ENCODE measurements at places on chromosomes 6 and 20.

DNA sequence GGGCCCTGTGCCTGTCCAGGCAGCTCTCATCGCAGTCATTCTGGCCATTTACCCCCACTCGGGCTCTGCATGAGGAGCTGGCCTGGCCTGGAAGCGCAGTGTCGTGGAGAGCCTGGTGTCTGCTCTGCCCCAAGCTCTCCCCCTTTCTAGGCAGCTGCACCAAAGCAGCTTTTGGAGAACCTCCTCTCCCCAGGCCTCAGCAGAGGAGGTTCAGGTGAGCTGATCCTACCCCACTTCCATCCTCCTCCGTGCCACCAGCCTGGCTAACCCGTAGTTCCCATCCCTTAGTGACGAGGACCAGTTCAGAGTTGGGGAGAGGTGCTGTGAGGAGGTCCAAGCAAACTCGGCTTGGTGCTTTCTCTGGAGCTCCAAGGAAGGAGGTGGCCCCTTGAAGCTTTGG lies 30.5 kb upstream of the PHACTR3 start:
- DNase-seq = no peak

- DNase-seq = no peak
Observed at GRCh38 chr20:4820806-4821518, 99.3 kb downstream of the PRND start.

GRCh38 chr6:132395015-132395597 lies 6.2 kb downstream of the MOXD1 start:
- DNase-seq = no peak

- DNase-seq = no peak
Observed at GRCh38 chr6:168826726-168827585, 386.0 kb downstream of the SMOC2 start.

DNA sequence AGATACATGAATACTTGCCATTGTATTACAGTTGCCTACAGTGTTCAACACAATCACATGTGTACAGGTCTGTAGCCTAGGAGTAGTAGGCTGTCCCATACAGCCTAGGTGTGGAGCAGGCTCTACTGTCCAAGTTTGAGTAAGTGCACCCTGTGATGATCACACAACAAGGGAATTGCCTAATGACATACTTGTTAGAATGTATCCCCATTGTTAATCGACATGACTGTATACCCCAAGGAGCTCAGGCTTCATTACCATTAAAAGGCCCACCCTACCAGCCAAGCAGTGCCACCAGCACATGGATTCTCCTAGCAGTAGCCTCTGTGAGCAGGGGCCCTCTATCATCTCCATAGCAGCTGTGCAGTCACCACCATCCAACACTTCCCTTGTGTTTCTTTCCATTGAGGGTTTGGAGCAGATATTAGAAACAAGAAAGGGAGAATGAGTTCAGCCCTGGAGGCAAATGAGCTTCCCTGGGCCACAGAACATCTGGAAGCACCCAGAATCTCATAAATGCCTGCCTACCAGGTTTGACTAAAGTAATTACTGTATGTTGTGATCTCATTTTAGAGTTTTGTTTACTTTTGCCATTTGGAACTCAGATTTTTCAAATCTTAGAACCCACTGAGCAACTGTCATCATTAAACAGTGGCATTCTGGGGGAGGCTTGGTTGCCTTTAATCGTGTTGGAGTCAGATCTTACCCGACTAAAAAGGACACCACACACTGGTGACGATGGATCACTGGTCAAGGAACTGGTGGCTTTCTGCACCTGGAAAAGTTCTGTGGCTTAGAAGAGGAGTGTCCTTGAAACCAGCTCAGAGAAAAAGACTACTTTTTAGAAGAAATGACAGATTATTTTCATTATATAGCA lies 104.9 kb downstream of the TULP4 start:
- no peak for DNase-seq

DNA sequence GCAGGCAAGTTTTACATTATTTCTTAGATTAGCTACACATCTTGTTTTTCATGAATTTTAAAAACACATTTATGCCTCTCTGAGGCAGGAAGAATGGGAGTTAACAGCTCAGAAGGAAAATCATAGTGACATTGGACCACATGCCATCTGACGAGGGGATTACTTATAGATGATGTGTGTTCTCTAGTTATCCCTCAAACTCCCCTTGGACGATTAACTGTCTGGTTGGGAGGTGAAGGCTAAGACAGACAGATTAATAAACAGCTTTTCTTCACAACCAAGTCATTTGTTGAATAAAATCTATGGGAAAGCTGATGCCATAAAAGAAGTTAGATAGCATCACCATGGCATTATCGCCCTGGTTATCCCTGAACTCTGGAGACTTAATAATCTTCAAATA lies 80.0 kb upstream of the PREP start:
- no peak for DNase-seq

- no peak for DNase-seq
Observed at GRCh38 chr6:51365566-51365965, 546.9 kb downstream of the TFAP2B start.

GRCh38 chr20:51128198-51128597 lies 105.3 kb upstream of the KCNG1 start:
- no peak for DNase-seq

DNA sequence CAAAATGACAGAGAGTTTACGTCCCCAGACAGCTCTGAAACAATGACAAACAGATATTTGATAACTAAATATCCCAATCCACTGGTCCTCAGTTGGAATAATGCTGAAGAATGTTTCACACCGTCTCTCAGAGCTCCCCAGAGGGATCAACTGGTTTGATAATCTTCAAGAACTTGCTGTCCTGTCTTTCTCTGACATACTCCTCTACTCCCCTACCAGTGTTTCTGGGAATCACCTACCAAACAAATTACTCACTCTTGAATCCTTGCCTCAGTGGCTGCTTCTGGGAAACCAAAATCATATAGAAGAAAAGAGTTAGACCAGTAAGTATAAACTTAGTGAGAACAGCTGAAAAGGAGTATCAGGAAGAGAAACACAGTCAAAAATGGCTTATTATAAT lies 469.7 kb upstream of the JAG1 start:
- no peak for DNase-seq

DNA sequence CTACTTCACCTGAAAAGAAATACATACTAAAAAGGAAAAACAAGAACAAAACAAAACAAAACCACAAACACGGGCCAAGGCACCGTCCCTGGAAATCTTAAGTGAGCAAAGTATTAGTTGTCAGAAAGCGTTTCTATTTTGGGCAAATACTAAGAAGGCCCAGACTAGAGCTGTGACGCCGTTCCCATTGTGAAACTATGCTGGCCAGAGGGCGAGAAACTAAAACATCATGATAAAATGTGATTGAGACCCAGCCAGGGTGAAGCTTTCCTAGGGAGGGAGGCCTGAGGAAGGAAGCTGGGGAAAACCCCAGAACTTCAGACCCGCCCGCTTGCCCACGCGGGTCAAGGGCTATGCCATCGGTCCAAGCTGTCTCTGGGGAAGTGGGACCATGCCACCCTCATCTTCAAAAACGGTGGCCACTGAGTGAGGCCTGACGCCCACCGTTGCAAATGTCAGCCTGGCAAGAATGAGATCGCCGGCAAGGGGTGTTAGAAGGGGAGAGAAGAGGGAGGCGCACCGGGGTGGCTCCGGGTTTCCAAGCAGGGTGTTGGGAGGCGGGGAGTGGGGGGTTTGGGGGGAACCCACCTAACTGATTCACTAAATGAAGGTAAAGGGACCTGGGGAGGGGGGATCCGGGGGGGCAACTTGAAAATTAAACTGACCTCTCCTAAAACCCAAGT lies 1950.9 kb upstream of the DEFB115 start:
- DNase-seq = no peak

DNA sequence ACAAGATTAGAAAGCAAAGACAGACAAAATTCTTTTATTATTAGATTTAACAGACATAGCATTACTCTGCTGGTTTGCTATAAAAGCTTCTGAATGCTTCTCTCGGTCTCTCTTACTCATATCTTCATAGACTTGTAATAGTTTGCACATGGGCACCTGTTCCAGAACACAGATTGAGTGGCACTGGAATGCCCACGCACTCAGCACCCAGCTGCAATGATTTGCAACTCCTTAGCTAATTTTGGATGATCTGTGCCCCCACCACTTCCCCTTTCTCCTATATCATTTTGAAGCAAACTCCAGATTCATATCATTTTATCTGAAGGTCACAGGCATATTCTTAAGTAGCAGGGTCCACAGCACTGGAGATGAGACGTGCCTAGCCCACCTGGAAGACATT lies 148.8 kb downstream of the CFAP61 start:
- DNase-seq = no peak

GRCh38 chr6:36223706-36224105 lies 27.2 kb downstream of the BRPF3 start:
- DNase-seq = no peak

DNA sequence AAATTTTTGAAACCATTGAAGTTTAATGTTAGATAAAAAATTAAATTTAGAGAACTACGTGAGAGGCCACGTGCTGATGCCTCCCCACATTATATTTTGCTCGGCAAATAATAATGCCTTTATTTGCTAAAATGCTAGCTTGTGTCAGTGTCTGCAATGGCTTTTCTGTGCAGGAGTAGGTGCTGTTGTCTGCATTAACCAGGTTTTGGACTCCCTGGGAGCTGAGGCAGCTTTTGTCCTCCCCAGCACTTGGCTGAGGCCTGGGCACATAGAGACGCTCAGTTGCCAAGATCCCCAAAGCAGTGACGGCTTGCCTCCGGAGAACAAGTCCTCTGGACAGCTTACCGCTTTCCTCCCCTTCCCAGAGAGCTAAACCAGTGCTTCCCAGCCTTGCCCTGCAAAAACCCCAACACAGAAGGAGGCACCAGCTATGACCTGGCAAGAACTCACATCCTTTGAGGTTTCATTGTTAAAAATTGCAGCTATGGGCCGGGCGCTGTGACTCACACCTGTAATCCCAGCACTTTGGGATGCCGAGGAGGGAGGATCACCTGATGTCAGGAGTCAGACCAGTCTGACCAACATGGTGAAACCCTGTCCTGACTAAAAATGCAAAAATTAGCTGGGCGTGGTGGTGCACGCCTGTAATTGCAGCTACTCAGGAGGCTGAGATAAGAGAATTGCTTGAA lies 59.9 kb downstream of the KAT14 start:
- no peak for DNase-seq

DNA sequence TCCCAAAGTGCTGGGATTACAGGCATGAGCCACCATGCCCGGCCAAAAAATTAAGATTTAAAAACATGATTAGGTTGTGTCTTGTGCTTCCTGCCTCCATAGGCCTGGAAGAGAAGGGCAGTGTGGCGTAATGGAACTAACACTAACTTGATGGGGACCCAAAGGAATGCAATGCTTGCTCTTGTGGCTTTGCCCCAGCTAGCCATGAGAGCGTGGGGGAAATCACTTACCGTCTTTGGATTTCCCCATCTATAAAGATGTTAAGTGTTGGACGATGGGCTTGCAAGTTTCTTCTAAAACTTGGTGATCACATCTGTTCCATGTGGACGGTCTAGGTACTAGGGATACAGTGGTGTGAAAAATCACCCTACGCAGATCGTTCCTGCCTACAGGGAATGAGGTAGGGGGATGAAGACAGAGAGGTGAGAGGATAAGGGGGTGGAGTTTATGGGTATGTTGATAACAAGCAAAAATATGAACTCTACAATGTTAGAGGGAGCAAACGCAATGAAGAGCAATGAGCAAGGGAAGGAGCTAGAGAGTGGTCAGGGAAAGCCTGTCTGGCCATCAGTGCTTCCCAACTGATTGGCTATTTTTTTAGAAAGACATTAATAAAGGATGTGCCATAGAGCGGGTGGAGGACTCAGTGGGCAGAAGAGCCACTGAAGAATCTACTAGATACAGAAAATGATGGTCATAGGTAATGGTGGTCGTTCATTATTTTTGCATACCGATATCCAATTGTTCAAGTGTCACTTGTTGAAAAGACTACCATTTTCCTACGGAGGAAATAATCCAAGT lies 165.2 kb downstream of the BCAS1 start:
- no peak for DNase-seq

GRCh38 chr6:36455486-36456027 lies 12.8 kb downstream of the KCTD20 start:
- no peak for DNase-seq

GRCh38 chr6:35662999-35663398 lies 25.7 kb downstream of the FKBP5 start:
- DNase-seq = no peak

- DNase-seq = no peak
Observed at GRCh38 chr6:86476311-86476710, 461.0 kb upstream of the HTR1E start.

DNA sequence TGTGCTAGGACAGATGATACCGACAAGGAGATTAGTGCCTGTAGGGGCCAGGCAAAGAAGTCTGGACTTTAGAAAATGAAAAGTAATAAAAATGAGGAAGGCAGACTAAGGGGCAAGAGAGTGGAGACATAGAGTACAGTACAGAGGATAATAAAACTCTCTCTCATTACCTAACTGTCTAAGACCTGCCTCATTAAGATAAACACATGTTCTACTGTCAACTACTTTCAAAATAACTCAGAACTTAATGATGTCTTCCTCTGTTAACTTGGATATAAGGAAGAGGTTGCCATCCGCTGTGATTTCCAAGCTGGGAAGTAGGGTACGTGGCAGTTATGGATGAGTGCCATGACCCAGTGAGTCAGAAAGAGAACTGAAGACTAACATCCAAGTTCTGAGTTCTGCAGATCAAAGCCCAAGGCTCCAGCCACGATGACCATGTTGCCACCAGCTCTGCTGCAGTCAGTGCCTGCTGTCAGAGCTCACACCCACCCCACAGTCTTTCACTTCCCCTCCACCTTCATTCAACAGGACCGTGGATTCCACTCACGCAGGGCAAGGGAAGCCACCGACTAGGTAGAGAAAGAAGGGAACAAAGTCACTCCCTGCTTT lies 81.8 kb downstream of the KIF16B start:
- DNase-seq = no peak

DNA sequence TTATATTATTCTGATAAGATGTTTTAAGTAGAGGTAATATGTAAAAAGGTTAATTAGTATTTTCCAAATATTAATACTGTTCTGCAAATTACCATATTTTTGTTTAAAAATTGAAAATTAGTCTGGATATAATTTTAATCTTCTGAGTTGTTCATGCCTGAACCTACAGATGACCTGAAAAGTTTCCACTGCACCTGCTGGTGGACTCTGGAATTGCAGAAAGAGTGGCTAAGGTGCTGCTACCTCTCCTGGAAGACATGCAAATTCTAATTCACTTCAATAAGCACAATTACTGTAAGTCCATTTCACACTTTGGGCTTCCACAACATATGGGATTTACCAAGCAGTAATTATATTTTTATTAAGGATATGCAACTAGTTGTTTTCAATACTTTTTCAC lies 77.7 kb upstream of the OLIG3 start:
- peak; percentile 38 for DNase-seq

DNA sequence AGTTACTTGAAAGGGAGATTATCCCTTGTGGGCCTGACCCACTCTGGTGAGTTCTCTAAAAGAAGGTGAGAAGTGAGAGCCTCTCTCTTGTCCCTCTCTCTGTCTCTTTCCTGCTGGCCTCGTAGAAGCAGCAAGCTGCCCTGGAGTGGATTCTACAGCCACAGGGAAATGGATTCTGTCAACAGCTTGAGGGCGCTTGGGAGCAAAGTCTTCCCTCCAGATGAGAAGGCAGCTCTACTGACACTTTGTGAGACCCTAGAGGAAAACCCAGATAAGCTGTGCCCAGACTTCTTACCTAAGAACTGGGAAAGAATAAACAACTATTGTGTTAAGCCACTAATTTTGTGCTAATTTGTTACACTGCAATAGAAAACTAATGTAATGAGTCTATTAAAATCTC lies 39.9 kb downstream of the ANKRD60 start:
- DNase-seq = no peak

All from activated CD8-positive, alpha-beta memory T cell treated with anti-CD3 and anti-CD28 coated beads for 4 hours (primary cell).